Stimulated activated CD4-positive, alpha-beta T cell treated with anti-CD3 and anti-CD28 coated beads, Interleukin-2, amount 100 ng/mL, for 24 hours (primary cell): ENCODE measurements at places on chromosomes 2 and 18.

DNA sequence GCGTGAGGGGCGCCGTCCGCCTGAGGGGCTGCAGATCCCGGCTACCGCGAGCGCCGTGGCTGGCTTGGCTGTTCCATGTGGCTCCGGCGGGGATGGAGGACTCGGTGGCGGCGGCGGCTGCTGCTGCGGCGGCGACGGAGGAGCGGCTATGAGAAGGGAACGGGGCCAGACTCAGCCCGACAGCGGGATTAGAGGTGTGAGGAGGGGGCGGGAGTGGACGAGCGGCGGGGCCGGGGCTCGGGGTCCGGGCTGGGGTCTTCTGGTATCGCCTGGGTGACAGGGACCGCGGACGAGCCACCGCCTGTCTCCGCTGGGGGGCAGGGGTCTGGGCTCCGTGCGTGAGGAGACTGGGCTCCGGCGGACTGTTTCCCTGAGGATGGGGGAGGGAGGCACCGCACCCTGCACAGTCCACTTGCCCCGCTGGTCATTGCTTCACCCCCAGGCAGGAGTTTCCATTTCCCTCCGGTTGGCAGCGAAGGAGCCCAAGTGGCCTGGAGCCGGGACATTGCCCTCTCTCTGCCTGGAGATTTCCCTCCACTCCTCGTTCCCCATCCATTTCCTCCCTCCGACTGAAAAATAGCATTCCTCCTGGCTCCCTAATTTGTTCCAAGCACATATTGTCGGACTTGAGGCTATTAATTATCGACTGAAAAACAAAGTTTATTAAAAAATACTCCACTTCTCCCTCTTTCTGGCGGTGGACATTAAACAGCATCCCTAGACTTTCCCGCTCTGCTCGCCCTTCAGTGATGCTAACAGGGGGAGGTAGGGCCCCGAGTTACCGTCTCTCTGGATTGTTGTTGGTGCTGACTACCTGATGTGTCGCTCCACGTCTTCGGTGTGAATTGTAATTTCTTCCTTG, 577 bp downstream of the EHBP1 start:
- peak; percentile 17 for DNase-seq

DNA sequence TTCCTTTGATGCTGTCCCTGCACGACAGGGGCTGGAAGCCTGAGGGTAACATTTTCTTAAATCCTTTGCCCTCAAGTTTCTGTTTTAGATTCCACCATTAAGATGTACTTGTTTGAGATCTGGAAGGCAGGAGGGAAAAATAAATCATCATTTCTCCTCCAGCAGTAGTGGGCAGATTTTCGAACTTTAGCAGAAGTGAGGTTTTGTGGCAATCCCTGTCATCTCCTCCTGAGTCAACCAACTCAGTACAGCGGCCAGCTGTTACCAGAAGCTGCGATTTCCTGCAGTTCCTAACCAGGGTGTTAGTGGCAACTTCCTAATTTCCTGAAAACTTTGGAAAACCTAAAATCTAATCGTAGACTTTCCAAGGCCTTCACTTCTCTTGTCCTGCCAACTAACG, 517.2 kb upstream of the ACVR2A start:
- DNase-seq, result peak; percentile 21

DNA sequence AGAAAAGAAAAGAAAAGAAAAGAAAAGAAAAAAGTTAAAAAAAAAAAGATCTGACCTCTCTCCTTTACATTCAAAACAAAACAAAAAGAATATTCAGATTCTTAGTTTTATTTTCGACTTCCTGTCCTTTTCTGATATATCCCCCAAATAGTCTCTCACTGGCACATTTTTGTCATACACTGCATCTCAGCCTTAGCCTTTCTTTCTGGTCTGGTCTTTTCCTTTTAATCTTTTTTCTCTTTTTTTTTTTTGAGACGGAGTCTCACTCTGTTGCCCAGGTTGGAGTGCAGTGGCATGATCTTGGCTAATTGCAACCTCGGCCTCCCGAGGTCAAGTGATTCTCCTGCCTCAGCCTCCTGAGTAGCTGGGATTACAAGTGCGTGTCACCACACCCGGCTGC, 1.6 kb upstream of the RIOK3 start:
- DNase-seq, result no peak

DNA sequence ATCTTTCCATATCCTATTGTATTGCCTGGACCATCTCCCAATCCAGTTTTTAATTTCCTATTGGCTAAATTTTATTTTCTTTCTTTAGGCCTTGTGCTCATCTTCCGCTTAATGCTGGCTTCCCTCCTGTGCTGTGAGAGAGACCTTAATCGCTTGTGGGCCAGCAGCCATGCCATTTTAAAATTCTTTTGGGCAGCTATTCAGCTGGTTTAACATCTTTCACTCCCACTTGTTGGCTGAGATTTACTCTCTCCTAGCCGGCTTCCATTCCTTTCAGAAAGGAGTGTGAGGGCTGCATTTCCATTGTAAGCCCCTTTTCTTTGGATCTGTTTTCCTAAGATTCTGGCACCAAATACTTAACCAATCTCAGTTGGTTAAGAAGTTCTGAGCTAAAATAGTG, 140.9 kb upstream of the RASGRP3 start:
- no peak for DNase-seq

- no peak for DNase-seq
Measured at GRCh38 chr18:43581936-43582519, 304.7 kb upstream of the SYT4 start.

GRCh38 chr18:53864770-53865169, 359.7 kb downstream of the MBD2 start:
- DNase-seq, result no peak

GRCh38 chr2:167860082-167860481, 387.3 kb downstream of the STK39 start:
- no peak for DNase-seq

- DNase-seq, result no peak
Measured at GRCh38 chr2:17617516-17617915, 77.0 kb downstream of the VSNL1 start.

DNA sequence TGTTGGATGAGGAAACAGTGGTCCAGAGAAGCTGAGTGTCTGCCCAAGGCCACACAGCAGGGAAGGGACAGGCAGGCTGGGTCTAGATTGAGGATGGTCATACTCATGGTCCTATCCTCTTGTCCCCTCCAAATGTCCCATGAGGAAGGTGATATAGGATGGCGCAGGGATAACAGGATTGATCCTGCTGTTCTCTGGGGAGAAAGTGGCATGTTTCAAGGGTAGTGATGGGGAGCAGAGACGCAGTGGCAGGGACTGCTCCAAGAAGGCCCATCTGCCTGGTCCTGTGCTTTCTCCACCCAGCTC, 24.6 kb downstream of the HS1BP3 start:
- no peak for DNase-seq

DNA sequence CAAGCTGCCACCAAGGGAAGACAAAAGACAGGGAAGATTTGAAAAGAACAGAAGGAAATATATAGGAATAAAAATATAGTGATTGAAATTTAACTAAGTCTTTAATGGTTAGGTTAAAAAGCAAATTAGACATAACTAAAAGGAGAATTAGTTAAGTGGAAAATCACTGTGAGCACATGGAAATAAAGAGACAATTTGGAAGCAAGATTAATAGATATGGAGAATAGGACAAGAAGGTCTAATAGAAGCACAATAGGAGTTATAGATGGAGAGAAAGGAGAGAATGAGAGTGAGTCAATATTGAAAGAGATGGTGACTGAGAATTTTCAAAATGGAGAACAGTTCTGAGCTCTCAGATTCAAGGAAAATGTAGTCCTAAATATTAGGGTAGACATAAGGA, 176.9 kb downstream of the ASB1 start:
- DNase-seq, result no peak

DNA sequence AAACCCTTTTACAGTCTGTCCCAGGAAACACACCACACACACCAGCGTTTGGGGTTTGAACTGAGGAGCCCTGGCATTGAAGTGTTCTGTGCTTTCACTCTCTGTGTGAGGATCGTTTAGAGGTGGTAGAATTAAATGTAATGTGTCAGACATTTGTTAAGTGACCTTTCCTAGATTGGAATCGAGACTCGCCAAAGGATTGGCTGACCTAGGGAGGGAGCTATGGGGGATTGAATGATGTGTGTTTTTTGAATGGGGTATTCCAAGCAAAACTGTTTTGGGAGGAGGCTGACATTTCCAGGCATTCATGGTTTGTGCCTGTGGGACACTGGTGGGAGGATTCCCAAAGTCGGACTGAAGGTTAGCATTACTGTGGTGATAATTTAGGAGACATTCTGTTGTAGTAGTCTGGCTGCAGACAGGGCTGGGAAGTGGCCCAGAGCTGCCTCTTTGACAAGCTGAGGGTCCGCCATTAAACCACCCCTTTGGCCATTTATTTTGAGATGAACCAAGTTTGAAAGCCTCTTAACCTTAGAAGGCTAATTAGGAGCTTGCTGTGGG, 1.7 kb downstream of the MYO1B start:
- DNase-seq, result no peak
